Hematopoietic multipotent progenitor cell treated with erythropoietin and hydrocortisone succinate and interleukin-3 and kit ligand, for 8 days (in vitro differentiated cells): ENCODE measurements at places on chromosomes 13 and 19.

- DNase-seq: no peak
These were observed 604 bp downstream of the THSD1 start for GRCh38 chr13:52405369-52405766.

GRCh38 chr19:12720851-12721655 is 2.7 kb downstream of the TNPO2 start:
- DNase-seq: peak; percentile 27

- DNase-seq: no peak
These were observed 14.5 kb downstream of the ARHGEF7 start for GRCh38 chr13:111129465-111130115.

- no peak for DNase-seq
These were observed 6.2 kb downstream of the GFY start for GRCh38 chr19:49431330-49431749.

- no peak for DNase-seq
These were observed 767.9 kb upstream of the SLITRK6 start for GRCh38 chr13:86567119-86567518.

DNA sequence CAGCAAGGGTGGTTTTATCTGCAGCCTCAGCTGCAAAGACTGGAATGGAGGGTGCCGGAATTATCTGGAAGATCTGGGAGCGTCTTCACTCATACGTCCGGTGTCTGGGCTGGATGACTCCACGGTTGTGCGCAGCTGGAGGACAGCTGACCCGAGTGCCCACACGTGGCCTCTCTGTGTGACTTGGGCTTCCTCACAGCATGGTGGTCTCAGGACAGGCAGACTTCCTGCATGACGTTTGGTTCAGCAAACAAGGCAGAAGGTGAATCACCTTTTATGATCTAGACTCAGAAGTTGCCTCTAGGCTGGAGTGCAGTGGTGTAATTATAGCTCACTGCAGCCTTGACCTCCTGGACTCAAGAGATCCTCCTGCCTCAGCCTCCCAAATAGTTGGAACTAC is 33.2 kb downstream of the CACNG6 start:
- no peak for DNase-seq

- DNase-seq: no peak
These were observed 610.1 kb upstream of the SLC10A2 start for GRCh38 chr13:103676329-103676728.

- peak; percentile 84 for DNase-seq
These were observed 1.9 kb downstream of the BBC3 start for GRCh38 chr19:47228937-47229675.

- DNase-seq: no peak
These were observed 1.6 kb downstream of the ADAMTS10 start for GRCh38 chr19:8608941-8609278.

DNA sequence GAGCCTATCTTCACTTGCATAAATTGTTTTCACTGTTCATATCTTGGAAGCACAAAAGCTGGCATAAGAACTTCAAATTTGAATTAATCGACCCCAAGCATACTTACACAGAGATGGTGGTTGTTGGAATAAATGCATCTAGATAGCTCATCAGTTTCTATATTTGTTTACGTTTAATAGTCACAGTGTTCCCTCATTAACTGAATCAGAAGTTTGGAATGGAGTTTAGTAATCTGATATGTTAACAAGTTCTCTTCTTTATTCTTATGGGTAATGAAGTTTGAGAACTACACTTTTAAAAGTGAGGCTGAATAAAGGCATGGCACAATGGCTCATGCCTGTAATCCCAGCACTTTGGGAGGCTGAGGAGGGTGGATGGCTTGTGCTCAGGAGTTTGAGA is 886.7 kb upstream of the PCDH20 start:
- DNase-seq: no peak

- DNase-seq: no peak
These were observed 6.8 kb downstream of the CSNK1G2 start for GRCh38 chr19:1947651-1948209.

DNA sequence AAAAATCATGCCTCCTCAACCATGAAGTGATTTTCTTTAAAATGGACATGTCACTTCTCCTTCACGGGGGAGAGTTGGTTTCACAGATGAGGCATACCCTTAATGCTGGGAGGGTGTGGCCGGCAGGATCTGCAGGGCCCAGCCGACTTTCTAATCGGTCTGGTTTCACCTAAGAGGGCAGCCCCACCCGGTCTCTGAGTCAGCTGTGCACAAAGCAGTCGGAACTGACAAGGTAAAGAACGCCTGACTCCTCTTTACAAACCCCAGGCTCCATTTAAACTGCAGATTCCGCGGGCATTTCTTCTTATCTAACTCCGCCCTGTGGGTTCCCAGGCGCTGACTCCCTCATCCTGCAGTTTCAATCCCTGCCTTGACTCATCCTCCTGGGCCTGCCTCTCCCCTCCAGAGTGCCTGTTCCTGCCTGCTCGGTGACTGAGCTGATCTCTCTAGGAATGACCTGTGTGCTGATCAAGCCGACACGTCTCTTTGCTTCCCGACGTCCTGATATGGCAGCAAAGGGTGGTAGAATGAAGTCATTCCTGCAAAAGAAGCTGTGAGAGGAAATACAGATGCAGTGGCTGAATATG is 63.4 kb downstream of the EFNB2 start:
- DNase-seq: peak; percentile 17

DNA sequence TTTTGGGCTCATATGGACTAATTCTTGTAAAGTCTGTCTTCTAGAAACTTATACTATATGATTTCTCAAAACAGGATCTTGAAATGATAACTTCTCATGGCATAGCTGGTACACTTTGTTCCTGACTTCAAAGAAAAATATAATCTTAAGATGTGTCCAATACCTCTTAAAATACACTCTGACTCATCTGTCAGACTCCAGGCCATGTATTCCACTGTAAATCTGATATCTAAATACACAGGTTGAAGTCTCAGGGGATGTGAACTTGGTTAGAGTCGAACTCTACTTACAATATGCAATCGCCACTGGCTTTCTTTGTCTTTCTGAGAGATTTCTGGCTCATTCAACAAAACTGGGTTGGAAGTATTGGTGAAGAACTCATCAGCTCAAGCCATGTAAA is 99.8 kb downstream of the LACC1 start:
- DNase-seq: no peak

GRCh38 chr19:51341976-51342580 is at the start of gene VSIG10L:
Gene VSIG10L, minus strand, starts transcription at chr19:51342139. Its CDS starts 15 bp downstream, at chr19:51342124.
- no peak for DNase-seq

GRCh38 chr13:102598061-102598460 is 1.3 kb downstream of the TPP2 start:
- no peak for DNase-seq

GRCh38 chr19:12015015-12015752 is 20.3 kb downstream of the ZNF433 start:
- DNase-seq: no peak

- DNase-seq: no peak
These were observed 43.8 kb downstream of the SPRY2 start for GRCh38 chr13:80297094-80297493.

DNA sequence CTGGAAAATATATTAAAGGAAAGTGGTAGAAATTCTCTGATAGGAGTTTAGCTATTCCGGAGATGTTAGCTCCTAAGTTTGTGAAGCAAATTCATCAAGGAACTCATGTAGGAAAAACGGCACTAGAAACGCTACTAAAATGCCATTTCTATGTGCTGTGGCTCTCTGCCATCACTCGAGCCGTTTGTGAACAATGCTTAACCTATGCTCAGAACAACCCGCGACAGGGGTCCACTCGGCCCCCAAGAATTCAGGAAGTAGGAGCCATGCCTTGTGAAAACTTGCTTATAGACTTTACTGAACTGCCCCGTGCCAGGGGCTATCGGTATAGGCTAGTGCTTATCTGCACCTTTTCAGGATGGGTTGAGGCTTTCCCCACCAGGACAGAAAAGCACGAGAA is 14.2 kb upstream of the SLC15A1 start:
- DNase-seq: no peak

GRCh38 chr19:34308381-34309367 is 54.3 kb downstream of the GARRE1 start:
- DNase-seq: no peak

DNA sequence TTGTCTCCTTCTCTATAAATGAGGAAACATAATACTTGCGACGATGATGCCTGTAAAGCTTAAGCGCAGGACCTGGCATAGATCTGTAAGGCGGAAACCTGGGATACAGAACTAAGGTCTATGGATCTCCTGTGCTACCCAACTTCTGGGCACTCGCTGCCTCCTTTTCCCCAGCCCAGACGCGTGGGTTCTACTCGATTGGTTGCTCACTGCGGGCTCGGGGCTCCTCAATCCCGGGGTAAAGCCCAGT is 615 bp upstream of the PSMC4 start:
- DNase-seq: no peak

GRCh38 chr13:44437356-44438233 is 64.0 kb downstream of the SERP2 start:
- peak; percentile 81 for DNase-seq

DNA sequence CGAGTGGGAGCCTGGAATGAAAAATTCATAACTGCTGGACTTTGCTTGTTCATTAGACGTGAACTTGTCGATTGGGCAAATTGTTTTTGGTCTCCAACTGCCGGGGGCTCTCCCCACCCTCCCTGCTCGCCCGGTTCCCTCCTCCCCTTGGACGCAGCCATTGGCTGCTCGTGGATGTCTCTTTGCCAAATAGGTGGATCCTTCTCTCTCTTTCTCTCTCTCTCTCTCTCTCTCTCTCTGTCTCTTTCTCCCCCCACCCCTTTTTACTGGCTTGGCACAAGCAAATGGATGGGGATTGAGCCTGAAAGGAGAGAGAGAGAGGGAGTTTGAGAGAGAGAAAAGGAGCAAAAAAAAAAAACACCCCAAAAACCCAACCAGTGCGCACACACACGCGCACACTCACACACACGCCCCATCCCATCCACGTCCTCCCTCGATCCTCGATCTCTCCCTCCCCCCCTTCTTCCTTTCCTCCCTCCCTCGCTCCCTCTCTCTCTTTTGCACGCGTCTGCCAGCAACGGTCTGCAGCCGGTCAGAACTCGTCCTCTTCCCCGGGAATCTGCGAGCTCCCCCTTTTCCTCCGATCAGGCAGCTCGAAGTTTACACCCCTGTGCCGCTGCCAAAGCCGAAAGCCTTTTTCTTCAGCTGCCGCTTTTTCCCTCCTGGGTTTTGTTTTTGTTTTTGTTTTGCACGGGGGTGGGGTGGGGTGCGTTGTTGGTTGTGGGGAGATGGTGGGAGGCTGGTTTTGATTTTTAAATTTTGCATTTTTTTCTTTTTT is 27.8 kb downstream of the NFIX start:
- peak; percentile 85 for DNase-seq

DNA sequence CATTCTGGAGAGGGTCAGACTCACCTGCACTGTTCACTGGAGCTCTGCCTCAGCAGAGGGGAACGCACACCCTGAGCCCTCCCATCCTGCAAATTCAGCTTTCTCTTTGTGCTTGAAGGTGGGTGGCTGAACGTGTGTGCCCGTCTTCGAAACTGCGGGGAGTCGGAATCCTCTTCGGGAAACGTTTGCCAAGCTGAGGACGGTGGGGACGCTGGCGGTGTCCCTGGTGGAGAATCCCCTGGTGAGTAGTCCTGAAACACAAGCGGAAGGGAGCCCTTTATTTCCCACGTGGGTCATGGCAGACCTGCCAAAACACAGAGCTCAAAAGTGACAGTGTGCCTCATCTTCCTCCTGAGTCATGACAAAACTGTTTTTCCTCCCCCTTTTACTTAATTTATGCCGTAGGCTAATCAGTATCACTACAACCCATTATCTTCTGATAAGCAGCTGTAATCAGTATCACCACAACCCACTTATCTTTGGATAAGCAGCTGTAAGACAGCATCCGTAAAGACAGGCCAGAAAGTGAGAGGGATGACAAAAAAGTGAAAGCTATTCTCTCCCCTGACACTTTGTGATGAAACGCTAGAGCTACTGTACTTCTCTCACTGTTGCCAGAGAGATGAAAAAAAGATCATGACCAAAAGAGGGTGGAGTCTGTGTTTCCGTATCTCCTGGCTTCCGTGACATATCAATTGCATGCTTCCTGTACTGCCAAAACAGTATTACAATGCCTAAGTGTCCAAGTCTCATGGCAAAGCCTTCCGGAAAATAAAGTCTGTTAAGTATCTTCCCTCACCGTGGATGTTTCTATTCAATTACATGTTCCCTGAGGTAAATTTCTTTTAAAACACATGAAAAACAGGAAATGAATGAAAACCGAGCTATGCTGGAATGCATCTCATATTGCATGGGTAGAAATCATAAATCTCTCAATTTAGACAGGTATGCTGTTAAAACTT is 155.5 kb downstream of the TBC1D4 start:
- peak; percentile 90 for DNase-seq

- no peak for DNase-seq
These were observed 1.1 kb downstream of the KIR3DL3 start for GRCh38 chr19:54725321-54725720.

DNA sequence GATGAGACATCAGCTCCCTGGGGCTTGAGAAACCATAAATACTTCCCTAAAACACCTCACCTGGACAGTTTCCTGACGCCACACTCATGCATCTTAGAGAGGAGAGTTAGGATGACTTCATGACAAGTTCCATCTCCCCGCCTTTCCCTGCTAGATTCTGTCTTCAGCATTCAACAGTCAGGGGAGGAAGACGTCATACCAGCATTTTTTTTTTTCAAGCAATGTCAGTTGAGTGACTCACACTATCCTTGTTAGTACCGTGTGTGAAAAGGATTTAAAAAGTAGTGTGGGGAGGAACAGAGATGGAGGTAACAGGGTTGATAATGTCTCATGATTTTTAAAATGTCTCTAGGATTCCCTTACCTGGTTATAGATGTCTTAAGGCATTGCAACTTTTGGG is at the start of gene OR7D2:
TSS of gene OR7D2 (plus strand) at position 79 of the 400 bp plus-strand sequence. CDS start 6,803 bp downstream, outside the sequence.
- DNase-seq: no peak

DNA sequence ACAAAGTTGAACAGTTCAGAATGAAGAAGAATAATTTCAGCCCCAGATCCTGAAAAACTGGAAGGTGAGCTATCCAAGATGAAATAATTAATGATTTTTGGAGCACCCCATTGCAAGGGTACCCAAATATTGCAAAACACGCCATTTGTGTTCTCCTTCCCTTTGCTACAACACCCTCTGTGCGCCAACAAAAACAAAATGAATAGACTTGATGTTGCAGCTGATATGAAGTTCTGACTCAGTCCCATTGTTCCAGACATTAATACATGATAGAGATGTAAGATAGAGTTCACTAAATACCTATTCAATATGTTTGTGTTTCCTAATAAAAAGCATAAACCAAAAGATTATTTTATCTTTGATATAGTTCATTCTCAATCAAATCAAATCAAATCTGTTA is 287.5 kb upstream of the SOX21 start:
- no peak for DNase-seq

DNA sequence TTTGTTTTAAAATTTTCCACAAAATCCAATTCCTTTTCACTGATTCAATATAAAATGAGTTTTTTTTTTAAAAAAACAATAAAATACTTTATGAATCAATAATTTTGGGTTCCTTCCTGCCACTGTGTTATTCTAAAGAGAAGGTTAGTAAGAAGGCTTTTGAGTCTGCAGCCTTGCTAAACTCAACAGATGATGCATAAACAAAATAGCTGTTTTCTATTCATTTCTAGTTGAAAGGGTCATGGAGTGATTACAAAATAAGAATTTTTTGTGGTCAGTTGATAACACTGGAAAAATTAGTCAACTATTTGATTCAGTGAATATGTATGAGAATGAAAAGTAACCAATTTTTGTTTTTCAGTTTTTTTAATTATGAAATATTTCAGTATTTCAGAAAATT is 169.9 kb downstream of the VWA8 start:
- DNase-seq: no peak
